GM06990 (cell line): ENCODE measurements at places on chromosomes 7 and 10.

DNA sequence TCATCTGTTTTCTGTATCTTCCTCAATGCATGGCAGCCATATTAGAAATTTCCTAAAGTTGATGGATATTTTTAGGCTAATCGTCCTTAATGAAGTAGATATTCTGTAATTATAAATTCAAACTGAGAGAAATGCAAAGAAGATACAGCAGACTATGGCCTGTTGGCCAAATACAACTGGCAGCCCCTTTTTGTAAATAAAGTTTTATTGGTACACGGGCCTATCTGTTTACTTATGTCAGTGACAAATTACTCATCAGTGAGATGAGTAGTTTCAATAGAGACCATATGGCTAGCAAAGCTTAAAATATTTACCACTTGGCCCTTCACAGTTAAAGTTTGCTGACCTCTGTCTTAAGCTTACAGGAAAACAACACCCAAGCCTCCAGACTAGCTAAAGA, 112.3 kb downstream of the HTR7 start:
- DNase-seq = no peak

- DNase-seq = peak; percentile 59
Measured at GRCh38 chr10:69573056-69573806, at the start of gene NEUROG3. Gene NEUROG3 (minus strand): TSS chr10:69573422. CDS start chr10:69573043, 379 bp downstream.

DNA sequence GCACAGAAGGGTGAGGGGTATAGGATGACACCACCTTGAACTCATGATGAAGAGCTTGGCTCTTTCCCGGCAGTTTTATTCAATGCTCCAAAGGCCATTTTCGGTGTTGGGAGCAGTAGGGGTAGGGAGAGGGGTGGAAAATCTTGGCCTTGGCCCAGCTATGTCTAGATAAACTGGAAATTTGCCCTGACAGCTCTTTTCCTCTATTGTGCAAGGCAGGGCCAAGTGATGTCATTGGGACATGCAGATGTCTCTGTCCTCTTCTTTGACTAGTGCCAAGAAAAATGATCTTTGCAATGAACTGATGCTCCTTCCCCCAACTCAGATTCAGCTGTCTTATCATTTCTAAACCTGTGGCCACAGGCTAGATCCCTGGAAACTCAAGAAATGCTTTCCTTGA, 27.7 kb upstream of the PRKCQ start:
- no peak for DNase-seq

- DNase-seq = peak; percentile 33
Measured at GRCh38 chr10:26544932-26545331, 106.8 kb downstream of the APBB1IP start.

DNA sequence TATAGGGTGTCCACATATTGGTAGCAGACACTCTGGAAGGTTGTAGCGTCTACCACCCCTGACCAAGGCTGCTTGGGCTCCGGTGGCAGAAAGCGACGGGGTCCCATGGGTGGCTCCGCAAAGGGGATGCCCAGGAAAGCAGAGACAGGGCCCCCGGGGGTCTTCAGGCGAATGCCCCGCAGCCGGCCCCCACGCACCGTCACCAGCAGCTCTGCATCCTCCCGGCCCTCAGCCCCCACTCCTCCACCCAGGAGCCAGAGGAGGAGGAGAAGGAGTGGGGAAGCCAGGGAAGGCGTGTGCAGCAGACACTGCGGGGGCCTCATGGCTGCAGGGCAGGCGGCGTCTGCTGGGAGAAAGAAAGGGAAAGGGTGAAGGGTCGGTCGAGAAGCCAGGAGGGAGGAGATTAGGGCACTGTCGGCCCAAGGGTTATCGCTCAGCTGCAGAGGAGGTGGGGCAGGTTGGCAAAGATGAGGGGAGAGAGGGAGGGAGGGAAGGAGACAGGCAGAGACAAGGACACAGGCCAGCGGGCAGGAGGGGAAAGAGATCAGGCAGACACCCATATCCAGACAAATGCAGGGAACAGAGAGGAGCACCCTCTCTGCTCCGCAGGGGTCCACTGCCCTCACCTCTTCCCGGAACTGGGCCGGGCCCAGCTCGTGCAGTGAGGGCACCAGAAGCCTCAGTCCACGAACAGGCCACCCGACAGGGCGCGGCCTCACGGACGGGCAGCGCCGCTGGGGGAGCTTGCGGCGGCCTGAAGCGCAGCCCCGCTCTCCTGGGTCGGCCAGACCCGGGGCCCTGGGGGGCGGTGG, 1.6 kb downstream of the ACHE start:
- no peak for DNase-seq

DNA sequence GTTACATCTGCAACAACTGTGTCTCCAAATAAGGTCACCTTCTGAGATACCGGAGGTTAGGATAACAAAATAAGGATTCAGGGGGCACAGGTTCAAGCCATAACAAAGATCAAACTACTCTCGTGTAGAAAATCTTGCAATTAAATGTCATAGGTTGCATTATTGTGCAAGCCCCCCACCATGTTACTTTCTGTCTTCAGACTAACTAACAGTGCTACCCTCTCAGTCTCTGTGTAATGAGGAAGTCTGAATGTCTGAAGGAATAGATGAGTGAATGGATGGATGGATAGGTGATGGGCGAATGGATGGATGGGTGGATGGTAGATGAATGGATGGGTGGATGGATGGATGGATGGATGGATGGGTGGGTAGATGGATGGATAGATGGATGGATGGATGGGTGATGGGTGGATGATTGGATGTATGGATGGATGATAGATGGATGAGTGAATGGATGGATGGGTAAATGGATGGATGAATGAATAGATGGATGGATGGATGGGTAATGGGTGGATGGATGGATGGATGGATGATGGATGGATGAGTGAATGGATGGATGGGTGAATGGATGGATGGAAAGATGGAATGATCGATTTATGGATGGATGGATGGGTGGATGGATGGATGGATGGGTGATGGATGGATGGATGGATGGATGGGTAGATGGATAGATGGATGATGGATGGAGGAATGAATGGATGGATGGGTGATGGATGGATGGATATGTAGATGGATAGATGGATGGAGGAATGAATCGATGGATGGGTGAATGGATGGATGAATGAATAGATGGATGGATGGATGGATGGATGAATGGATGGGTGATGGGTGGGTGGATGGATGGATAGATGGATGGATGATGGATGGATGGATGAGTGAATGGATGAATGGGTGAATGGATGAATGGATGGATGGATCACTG, 557.3 kb upstream of the FOXK1 start:
- no peak for DNase-seq

DNA sequence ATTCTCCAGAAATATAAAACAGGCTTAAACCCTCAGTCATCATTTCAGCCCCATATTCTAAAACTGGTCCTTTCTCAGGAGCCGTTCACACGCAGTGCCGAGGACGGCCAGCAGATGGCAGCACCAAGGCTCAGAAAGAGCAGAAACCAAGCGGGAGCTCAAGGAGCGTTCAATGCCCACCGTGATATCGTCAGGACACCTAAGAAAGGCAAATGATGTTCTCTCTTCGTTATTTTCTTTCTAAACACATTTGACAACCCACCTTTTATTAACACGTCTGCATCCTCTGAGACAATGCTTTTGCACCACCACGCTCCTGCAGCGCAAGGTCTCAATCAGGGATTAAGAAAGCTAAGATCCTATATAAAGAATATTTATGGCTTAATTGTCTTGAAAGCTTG, 45.7 kb upstream of the RBM33 start:
- peak; percentile 48 for DNase-seq

- DNase-seq = no peak
Measured at GRCh38 chr10:35637462-35637861, 4.6 kb downstream of the FZD8 start.

- DNase-seq = peak; percentile 80
Measured at GRCh38 chr7:100604028-100604975, 2.1 kb downstream of the PCOLCE start.

GRCh38 chr7:108634036-108634435, 64.4 kb downstream of the DNAJB9 start:
- DNase-seq = no peak

DNA sequence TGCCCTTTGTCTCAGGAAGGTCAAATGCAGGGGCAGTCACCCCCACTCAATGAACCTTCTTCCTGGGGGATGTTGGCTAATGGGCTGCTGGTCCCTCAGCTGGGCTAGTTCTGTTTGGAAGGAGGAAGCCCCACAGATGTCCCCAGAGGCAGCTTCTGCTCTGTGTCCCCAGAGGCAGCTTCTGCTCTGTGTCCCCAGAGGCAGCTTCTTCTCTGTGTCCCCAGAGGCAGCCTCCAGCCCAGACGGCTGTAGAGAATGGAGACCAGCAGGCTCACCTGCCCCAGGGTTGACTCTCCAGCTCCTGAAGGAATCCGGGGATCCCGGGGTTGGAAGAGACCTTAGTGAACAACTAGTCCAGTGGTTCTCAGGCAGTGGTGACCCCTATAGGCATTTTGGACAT, 62.5 kb upstream of the LEP start:
- no peak for DNase-seq

DNA sequence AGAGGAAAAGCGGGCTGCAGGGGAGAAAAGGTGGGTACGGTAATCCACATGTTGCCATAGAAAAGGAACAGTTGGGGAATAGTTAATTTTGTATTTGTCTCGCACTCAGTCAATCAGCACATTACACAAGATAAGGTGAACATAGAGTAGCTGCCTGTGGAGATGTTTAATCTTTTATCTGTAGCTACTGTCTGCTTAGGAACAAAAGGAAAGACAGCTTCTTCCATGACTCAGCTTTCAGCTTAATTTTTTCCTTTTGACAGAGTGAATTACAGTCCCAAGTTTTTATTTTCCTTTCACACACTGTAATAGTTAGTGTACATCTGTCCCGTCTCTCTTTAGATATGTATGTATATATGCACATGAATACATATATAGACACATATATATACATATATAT, 39.3 kb upstream of the PODXL start:
- no peak for DNase-seq

- DNase-seq = no peak
Measured at GRCh38 chr10:32065856-32066255, 9.6 kb upstream of the KIF5B start.

- DNase-seq = no peak
Measured at GRCh38 chr7:74725840-74726239, 48.0 kb upstream of the NCF1 start.

GRCh38 chr7:36764929-36765328, 40.6 kb upstream of the AOAH start:
- no peak for DNase-seq

DNA sequence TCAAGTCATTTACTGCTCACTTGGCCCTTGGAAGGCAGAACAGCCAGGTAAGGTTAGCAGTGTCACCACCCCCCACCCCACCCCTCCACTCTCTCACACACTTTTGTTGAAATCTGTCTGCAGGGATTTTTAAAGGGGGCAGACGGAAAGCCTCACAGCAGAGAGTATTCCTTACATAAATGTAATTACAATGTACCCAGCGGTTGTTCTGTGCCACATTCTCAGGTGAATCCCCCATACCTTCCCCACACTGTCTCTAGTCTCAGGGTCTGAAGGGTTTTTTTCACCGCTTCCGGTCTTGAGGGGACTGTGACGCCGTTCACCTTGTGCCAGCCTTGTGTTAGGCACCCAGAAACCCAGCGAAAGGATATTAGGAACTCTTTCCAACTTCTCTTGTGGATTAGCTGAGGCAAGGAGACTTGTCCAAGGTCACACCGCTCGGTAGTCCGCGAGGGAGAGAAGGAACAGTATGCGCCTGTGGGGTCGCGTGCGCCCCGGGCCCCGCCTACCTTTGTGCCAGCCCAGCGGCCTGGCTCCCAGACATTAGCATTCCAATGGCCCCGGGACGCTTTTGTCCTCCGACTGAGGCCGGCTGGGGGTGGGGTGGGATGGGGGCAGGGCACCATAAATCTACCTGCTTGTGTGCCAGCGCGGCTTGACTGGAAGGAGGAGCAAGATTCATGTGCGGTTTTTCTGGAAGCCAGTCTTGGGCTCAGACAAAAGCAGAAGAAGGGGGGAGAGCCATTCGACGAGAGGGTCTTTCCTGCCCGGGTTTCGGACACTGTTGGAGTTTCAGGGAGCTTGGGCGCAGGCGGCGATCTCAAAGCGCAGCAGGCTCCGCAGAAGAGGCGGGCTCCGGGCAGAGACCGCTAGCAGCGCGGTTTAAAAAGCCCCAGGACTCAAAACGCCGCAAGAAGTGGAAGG, 4.5 kb downstream of the NEUROG3 start:
- DNase-seq = no peak

GRCh38 chr10:71504168-71504567, 107.4 kb downstream of the CDH23 start:
- no peak for DNase-seq

GRCh38 chr10:3043512-3044368, 23.6 kb upstream of the PFKP start:
- no peak for DNase-seq

- no peak for DNase-seq
Measured at GRCh38 chr7:18639711-18640110, 144.2 kb downstream of the HDAC9 start.

- no peak for DNase-seq
Measured at GRCh38 chr10:48904861-48905260, 34.8 kb downstream of the LRRC18 start.

GRCh38 chr10:6406220-6407033, 173.6 kb downstream of the PRKCQ start:
- no peak for DNase-seq

- no peak for DNase-seq
Measured at GRCh38 chr10:51643734-51644133, 55.7 kb downstream of the CSTF2T start.

DNA sequence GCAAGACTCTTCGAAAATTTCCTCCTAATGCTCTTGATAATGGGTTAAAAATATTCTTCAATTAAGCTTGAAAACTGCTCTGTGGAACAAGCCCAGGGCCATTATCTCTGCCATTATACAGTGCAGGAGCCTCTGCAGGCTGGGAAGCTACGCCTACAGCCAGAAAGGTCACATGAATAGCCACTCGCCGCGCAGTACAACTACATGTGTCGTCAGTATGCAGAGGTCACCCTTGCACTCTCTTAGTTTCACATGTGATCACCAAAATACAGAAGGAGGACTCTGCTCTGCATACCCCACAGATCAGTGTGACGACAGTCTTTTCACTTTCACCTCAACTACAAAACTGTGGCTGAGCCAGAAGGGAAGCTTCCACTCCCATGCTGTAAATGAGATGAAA, 141.8 kb upstream of the C1QL3 start:
- DNase-seq = no peak

- DNase-seq = no peak
Measured at GRCh38 chr7:150855046-150855445, 2.7 kb downstream of the AOC1 start.

- DNase-seq = no peak
Measured at GRCh38 chr7:24751484-24751883, 5.8 kb downstream of the GSDME start.

DNA sequence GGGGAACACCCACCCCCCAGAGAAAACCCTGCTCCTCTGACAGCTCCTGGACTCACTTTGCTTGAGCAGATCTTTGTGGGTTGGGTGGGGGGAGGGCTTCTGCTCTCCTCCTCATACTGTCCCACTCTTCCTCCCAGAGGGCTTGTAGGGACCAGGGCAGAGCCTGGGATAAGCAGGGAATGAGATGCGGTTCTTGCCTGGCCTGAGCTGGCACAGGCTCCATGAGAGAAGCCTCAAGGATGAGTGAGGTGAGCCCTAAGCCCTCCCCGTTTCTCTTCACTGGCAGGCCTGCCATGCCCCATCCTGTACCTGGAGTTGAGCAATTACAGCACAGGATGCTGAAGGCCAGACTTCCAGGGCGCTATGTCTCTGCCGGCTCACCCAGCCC, 134.7 kb downstream of the ADAM12 start:
- DNase-seq = no peak

- DNase-seq = no peak
Measured at GRCh38 chr10:61592581-61592980, 70.1 kb upstream of the CABCOCO1 start.
